ENCODE measurements at places on chromosomes 5 and 9.
A peak's percentile ranks its signal among the peaks of the same experiment; 100 is the strongest.

- no peak for DNase-seq
These were observed 39.8 kb downstream of the IARS1 start for GRCh38 chr9:92253656-92254055.

- DNase-seq: no peak
These were observed 503.9 kb downstream of the CTNND2 start for GRCh38 chr5:11400316-11400715.

DNA sequence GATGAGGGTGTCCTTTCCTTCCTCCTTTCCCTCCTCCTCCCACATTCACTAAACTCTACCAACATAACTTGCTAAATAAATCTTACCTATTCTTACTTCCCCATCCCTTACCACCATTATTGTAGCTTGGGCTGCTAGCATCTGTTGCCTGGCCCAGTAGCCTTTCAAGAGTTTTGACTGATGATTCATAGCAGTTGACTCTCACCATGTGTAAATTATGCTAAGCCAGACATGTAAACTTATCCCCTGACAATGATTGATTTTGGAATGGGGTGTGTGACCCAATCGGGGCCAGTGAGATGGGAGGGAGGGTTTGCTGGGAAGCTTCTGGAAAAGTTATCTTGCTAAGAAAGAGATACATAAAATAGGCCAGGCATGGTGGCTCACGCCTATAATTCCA is 161.8 kb upstream of the SPRY4 start:
- no peak for DNase-seq

GRCh38 chr9:128034821-128035652 is 32.1 kb downstream of the NAIF1 start:
- peak; percentile 56 for DNase-seq

DNA sequence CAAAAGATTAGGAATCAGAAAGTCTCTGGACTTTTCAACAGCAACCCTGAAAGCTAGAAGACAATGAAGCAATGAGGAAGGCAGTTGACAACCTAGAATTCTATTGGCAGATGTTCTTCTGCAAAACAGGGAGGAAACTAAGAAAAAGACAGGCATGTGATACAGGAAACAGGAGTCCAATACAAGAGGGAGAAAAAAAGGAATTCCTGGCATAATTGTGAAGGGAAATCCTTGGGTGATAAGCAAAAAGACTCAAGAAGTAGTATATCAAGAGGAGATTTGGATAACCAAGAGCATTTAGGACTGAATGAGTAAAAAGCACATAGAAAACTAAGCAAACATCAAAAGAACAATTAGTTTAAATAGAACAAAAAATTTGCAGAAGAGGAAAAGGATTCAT is 58.6 kb downstream of the LPAR1 start:
- DNase-seq: no peak

GRCh38 chr5:116032991-116033390 is 719 bp downstream of the ARL14EPL start:
- DNase-seq: no peak

GRCh38 chr9:125829743-125830142 is 82.6 kb downstream of the PBX3 start:
- peak; percentile 25 for DNase-seq

GRCh38 chr9:959914-960313 is 16.5 kb upstream of the DMRT3 start:
- no peak for DNase-seq

GRCh38 chr9:123769719-123770118 is 160.2 kb downstream of the DENND1A start:
- peak; percentile 32 for DNase-seq

DNA sequence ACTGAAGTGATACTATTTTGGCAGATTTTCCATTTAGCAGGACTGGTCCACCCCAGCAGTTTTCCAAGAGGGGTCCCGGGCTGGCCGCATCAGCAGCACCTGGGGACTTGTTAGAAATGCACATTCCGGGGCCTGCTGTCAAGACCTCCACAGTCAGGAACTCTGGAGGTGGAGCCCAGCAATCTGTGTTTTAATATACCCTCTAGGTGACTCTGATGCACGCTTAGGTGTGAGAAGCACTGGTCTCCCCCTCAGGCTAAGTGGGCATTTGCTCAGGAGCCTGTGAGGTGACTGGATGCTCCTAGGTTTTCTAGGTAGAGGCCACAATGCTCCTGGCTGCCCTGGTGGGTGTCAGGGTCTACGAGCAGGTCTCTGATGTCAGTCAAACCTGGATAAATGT is 81.7 kb downstream of the DCP2 start:
- no peak for DNase-seq

GRCh38 chr5:79924936-79925893 is 65.8 kb downstream of the MTX3 start:
- no peak for DNase-seq

DNA sequence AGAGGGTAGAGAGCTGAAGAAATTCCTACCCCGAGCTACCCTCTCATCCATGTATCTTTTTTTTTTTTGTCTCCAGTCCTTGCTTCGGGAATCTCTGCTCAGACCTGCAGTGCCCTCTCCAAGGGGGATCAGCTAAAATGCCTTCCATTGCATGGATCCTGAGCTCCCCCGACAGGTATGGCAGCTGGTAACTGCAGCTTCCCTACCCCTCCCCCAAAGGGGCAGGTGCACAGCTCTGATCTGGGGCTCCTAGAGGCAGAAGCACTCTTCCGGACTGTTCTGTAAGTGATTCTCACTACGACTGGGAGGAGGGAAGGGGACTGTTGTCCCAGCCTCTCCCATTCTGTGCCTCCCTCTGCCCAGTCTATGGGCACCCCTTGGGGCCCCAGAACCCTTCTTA is 169.6 kb downstream of the MELK start:
- DNase-seq: no peak

DNA sequence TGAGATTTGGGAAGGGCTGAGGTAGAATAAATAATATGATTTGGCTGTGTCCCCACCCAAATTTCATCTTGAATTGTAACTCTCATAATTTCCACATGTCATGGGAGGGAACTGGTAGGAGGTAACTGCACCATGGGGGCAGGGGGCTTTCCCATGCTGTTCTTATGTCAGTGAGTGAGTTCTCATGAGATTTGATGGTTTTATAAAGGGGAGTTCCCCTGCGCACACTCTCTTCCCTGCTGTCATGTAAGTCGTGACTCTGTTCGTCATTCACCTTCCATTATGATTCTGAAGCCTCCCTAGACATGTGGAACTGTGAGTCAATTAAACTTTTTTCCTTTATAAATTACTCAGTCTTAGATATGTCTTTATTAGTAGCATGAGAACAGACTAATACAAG is 115.5 kb upstream of the STARD4 start:
- DNase-seq: no peak

GRCh38 chr5:153130296-153130695 is 360.2 kb upstream of the GRIA1 start:
- DNase-seq: no peak

DNA sequence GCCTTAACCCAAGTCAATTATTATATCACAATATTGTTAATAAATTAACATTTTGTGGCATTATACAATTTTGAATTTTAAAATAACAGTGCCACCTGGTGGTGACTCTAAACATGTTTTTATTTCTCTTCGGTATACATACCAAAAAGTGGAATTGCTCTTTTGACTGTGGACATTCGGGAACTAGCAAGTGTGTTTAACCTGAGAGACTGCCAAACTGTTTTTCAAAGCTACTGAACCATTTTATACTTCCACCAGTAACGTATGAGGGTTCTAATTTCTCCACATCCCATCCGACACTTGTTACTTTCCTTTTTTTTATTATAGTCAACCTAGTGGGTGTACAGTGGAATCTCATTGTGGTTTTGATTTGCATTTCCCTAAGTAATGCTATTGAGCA is 18.3 kb upstream of the HSDL2 start:
- DNase-seq: no peak

GRCh38 chr5:55320571-55320970 is 12.8 kb downstream of the MTREX start:
- DNase-seq: no peak

DNA sequence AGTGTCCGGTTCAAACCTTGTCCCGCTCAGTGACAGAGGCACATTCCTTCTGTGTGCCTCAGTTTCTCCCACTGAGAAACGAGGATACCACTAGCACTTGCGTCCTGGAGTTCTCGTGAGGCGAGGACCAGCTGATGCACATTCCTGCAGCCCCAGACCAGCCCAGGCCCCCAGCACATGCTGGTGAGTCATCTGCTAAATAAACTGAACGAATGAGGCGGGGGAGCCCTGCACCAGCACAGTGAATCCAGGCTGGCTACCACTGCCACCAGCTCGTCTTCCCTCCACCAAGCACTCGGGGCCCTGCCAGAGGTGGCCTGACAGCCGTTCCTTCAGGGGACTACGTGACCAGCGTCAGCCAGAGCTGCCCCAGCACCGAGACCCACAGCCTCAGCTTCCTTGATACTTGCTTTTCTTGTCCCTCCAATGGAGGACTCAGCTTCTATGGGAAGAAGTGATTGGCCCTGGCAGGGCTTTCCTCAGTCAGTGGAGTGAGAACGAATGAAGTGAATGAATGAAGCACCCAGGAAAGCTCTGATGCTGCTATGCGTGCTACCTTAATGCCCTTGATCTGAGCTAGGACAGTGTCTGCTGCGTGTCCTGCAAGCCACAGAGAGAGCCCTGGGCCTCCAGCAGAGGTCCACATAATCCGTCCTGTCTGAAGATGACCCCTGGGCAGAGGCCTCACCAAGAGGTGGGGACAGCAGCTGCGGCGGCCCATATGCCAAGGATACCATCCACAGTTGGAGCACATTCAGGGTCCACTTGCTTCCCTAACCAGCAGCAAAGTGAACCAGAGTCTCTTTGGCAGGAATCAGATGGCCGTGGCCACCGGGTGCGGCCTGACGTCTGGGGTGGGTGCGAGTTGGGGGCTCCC is 13.5 kb upstream of the BARX1 start:
- no peak for DNase-seq

DNA sequence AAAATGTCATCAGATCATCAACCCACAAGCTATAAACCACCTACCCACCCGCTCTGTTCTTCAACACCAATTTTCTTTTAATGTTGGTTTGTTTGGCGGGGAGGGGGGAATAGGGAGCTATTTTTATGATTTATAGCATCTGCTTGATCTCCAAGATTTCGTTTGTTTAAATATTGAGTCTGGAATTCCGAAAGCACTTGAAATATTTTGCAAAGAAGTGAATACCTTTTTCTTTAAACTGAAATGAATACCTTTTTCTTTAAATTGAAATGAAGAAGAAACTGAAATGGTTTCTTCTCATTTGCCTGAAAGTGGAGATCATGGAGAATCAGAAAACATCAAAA is 49.0 kb upstream of the TENT2 start:
- DNase-seq: no peak

GRCh38 chr5:15752663-15753285 is 252.8 kb downstream of the FBXL7 start:
- DNase-seq: peak; percentile 49

DNA sequence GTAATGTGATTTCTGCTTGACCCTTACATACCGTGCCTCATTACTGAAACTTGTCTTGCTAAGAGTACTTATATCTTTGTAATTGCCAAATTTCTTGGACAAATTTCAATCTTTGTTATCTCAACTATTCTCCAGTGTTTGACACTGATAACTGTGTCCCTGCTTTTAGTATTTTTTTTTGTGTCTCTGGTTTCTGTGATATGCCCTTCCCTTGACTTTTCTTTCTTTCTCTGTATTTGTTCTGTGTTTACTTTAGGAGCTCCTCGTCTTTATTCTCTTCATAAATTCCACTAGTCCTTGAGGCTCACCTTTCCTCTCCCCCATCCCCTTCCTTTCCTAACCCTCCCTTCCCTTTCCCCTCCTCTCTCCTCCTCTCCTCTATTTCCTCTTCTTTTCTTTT is 123.7 kb upstream of the FBXL17 start:
- DNase-seq: no peak

DNA sequence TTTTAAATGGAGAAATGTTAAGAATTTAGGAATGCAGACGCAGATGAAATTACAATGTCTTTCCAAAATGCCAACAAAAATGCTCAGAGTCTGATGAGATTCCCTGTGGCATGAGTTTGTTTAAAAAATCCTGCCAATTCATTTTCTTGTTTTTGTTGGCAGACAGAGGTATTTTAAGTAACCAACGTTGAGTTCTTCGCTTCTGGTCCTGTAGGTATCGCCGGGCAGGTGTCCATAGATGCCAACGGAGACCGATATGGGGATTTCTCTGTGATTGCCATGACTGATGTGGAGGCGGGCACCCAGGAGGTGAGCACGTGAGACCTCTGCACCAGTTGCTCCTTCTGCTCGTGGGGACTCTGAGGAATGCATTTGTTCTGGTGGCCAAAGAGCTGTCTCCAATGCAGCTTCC is 69.4 kb downstream of the NPR3 start:
- DNase-seq: no peak

DNA sequence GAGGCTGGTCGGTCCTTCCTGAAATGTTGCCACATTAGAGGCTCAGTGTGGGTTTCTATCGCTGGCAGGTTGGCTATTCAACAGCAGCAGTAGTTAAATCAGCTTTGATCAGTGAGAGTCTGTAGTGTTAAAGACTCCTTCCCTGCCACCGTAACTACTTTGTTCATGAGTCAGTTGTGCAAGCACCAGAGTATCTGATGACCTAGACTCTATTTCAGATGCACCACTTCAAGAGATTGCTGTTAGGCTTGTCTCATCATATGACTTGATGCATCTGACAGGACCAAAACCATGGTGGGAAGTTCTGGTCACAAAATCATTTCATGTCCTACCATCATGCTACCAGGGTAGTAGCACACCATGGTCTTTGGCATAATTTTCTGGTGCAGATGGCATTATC is 482.7 kb upstream of the MPDZ start:
- DNase-seq: no peak

- DNase-seq: no peak
These were observed 11.0 kb downstream of the PLIN2 start for GRCh38 chr9:19116107-19116790.

DNA sequence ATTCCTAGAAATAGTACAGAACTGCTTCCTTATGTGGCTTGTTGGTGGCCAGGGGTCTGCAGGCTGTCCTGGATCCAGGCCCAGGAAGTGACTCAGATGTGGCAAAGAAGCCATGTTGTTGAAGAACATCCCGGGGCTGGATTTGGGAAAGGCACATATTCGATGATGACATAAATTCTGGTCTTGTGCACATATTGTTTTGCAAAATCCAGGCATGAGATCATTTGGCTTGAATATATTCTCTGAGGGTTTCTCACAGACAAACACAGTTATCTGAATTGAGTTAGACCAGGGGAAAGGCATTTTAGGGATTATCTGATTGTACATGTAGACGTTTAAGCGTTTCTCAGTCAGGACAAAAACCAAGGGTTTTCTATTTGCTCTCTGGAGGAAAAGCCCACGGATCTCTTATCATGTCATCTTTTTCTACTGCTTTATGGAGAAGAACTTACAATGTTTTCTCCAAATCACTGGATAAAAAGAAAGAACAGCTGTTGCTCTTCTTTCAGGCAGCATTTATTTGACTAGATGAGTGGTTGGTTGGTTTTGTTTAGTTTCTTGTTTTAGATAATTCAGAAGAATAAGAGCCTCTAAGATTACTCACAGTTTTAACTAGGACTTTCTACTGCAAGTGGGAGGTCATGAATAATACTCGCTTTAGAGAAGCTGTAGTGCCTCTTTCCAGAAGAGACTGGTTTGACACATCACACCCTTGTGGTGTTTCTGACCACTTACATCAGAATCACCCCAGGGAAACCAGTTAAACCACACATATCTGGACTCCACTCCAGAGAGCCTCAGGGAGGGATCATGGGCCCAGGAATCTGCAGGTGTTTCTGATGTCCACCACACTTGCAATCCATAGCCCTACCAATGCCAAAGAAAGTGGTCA is 29.5 kb upstream of the LHFPL2 start:
- peak; percentile 91 for DNase-seq

All from femur (tissue), 1 donor.